ENCODE measurements at places on chromosomes 1 and 21. TPM values are rescaled to one million over a fixed set of nuclear protein-coding genes. Genes with fewer than 3 reads are reported as not detected.

BSND gene
- total RNA-seq: not detected

LRRC7 gene
- total RNA-seq: not detected

COPA gene
- total RNA-seq: 209 TPM

BMP8B gene
- total RNA-seq: not detected

PROK1 gene
- total RNA-seq: not detected

ANKRD34A gene
- 1.0 TPM for total RNA-seq

C1orf105 gene
- total RNA-seq: not detected
